ENCODE measurements at places on chromosomes 4 and X.

DNA sequence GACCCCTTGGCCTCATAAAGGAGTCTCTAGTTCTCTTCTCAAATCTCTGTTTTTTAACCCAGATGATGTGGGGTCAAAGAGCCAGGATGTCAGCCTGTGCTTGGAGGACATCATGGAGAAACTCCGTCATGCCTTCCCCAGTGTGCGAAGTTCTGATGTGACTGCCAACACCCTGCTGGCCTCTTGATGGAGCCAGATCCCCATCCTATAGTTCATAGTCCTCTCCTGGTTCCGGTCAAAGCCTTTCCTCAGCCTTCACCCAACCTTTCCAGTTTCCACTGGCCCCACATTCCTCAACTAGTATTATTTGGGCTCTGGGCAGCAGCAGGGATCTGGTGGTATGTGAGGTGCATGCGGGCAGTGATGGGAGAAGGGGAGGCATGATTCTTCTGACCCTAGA, 30.7 kb downstream of the TAF7L start:
- no peak for DNase-seq

- no peak for DNase-seq
Measured at GRCh38 chr4:17769406-17770174, 11.8 kb downstream of the FAM184B start.

DNA sequence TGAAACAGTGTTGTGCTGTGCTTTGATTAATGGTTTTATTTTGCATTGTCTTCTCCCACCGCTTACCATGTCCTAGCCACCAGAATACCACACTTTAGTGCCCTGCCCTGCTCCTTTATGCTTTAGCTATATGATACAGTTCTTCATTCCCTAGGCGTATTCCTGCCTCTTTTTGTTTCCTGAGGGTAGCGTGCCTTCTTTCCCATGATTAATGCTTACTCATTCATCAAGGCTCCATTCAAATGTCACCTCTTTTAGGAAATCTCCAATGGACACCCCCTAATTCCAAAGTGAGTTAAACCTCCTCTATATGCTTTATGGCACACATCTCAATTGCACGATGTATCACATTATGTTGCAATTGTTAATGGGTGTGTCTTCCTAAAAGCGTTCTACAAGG, 46.3 kb downstream of the SPANXD start:
- DNase-seq = no peak

GRCh38 chr4:90474484-90474883, 347.3 kb downstream of the CCSER1 start:
- no peak for DNase-seq

DNA sequence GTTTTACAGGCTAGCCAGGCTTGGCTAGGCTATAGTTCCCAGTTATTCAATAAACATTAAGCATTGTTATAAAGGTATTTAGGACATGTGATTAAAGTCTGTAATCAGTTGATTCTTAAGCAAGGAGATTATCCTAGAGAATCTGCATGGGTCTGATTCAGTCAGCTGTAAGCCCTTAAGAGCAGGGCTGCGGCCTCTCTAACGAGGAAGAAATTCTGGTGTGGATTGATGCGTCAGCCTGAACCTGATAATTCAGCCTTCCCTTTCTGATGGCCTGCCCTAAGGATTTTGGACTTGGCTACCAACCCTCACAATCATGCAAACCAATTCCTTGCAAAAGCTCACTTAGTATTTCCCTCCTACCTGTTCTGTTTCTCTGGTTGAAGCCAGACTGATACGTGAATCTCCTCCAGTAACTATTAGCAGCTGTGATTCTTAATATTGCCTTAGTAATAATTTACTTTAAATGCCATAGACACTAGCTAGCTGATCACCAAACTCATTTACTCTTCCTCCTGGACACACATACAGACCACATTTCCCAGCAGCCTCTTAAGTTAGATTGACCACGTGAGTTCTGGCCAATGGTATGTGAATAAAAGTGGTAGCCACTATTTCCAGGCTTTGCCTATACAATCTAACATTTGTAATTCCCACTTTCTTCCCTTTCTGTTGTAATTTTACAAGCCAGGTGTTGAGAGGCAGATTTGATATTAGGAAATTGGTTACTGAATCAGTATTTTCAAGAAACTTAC, 678.0 kb upstream of the INTU start:
- no peak for DNase-seq

DNA sequence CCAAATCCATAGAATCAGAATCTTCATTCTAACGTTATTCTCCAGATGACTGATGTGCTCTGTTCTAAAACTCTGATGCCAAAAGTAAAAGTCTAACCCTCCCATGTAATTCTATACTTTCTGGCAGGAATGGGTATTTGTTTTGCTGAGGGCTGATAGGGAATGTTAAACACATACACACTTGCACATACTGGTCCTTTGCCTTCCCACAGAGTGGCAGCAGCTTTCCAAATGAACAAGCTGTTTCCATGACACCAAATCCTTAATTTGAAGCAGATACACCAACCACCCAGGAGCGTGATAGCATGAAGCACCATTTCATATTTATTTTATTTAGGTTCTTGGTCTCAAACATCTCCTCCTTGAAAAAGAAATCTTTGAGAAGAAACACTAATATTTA, 155.5 kb upstream of the PRDX4 start:
- DNase-seq = no peak
